ENCODE measurements at places on chromosomes 5 and 9.

- no peak for DNase-seq
These were observed 75.6 kb downstream of the USP20 start for GRCh38 chr9:129910628-129911567.

- DNase-seq = no peak
These were observed 389.7 kb downstream of the TAF11L14 start for GRCh38 chr5:18023986-18024385.

DNA sequence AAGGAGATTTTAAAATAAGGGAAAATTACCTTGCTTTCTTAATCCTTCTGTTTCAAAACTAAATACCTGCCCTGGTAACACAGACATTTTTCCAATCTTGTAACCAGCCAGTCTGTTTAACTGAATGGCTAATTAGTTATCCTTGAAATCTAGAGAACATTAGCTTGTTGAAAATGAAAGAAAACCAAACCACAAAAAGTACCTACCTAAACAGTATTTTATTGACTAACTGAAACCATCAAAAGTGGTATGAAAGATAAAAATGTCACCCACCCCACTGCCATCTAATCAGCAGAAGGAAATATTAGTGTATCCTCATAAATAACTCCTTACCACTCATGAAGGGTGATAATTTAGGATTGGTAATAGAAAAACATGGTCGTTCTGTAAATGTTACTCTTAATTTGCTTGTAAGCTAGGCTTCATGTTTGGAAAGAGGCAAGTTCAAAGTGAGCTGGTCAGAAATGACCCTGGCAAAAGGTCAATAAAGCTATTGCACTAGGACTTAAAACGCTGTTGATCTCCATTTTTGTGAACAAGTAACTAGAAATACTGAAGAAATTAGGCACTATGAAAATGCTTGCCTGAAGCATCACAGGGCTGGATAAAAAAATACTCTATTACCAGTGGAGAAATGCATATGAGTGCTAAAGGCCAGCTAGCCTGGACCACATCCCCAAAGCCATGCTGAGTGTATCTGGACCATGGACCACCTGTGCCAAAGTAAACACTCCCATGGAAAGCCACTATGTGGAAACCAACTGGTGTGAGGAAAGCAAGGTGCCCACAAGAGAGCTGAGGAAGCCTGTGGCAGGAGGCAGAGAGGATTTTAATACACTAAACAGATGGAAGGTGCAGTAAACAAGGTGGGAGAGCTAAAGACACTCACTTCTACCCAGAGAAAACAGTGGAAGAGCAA, 8.4 kb downstream of the SEMA5A start:
- no peak for DNase-seq

DNA sequence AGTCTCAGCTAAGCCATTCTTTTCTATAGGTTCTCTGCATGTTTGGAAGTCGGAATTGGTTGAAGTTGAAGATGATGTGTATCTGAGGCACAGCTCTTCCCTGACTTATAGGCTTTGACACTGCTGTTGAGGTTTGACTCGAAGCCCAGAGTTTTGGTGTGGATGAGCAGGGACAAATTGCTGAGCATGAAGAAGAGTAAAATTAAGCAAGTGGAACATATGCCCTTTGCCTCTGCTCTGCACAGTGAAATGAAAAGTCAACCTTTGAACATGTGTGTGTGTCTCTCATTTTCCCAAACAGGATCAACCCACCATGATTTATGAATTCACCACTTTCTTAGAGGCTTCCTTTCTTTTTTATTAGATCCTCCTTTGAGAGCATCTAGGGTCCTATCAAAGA, 8.5 kb downstream of the HMHB1 start:
- no peak for DNase-seq

Data from stimulated activated naive B cell treated with anti-CD40 and anti-IgM and Interleukin-4, amounts not matched to agents 10 μg/mL and 1 μg/mL and 100 μg/mL, for 72 hours (primary cell).